ENCODE measurements at places on chromosomes 12 and 14.

GRCh38 chr14:67468378-67468730 lies 20.2 kb downstream of the TMEM229B start:
- peak; percentile 62 for DNase-seq

DNA sequence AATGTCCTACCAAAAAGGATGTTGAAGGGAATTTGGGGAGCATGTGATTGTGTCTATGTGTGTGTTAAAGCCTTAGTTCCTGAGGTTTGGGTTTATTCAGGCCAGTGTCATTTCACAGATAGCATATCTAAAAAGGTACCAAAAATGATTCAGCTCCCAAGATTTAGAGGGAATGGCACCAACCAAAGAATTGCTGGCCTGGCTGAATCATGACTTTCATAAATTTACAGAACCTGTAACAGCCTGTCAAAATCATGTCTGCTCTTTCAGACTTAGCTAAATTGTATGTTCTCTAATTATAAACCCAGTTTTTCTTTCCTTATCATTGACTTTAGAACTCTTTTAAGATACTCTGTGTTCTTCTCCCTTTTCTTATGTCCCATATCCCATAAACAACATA lies 231.5 kb downstream of the NUBPL start:
- no peak for DNase-seq

- DNase-seq, result peak; percentile 64
These were observed 12.3 kb upstream of the LBHD2 start for GRCh38 chr14:103071544-103072251.

GRCh38 chr12:85186236-85186635 lies 93.8 kb upstream of the ALX1 start:
- no peak for DNase-seq

DNA sequence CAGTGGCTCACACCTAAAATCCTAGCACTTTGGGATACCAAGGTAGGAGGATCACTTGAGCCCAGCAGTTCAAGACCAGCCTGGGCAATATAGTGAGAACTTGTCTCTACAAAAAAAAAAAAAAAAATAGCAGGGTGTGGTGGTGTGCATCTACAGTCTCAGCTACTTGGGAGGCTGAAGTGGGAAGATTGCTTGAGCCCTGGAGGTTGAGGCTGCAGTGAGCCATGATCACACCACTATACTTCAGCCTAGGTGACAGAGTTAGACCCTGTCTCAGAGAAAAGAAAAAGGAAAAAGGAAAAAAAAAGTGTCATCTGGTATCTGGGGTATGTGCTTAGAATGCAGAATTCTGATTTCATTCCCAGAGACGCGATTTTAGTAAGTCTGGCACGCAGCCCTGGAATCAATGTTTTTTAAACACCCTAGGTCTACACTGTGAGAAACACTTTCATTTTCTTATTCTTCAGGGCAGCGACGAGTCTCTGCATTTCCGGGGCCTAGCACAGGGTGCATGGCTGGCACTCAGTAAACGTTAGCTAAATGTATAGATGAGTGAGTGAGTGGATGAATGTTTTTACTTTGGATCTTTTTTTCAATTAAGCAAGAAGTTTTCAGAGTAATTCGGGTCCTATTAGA lies 243.8 kb upstream of the PWP1 start:
- DNase-seq, result no peak

GRCh38 chr12:52926596-52927234 lies 21.8 kb upstream of the KRT8 start:
- no peak for DNase-seq

- no peak for DNase-seq
These were observed 2.5 kb downstream of the PLEKHG3 start for GRCh38 chr14:64706593-64707193.

DNA sequence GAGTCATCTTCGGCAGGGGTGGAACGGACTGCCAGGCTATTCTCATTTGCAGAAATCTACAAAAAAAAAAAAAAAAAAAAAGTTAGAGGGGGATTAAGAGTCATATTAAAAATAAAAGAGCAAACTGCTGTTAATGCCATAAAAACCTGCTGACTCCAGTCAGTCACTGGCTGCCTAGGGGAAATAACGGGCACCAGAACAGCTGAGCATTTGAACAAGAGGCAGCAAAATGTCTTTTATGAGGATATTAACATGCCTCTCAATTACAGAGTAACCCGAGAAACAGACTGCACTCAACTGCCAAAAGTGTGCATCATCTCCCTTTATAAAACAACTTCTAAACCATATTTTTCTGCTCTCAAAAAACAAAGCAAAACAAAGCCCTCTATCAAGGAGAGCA lies 28.7 kb upstream of the CERS5 start:
- DNase-seq, result no peak

- DNase-seq, result no peak
These were observed 20.5 kb upstream of the SRRM4 start for GRCh38 chr12:118960865-118961264.

GRCh38 chr12:119417440-119417839 lies 82.9 kb downstream of the CCDC60 start:
- DNase-seq, result no peak

DNA sequence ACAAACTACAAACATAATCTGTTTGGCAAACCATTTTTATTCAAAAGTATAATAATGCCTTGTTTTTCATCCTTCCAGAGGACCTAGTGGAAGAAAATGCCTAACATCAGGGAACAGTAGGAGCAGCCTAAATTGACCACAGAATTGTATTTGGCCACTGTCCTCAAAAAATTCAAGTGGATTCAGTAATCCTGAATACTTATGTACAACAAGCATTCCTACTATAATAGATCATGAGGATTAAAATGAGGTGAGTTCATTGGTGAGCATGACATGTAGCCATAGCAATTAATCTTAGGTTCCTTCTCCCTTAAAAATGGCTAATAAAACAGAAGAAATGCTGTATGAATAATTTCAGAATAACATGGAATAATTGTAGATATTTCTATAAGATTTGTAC lies 209.3 kb downstream of the DAD1 start:
- DNase-seq, result no peak

- DNase-seq, result no peak
These were observed 64.5 kb upstream of the GTF2A1 start for GRCh38 chr14:81285245-81285644.

GRCh38 chr12:85138833-85139232 lies 102.7 kb downstream of the LRRIQ1 start:
- no peak for DNase-seq

- no peak for DNase-seq
These were observed 21.2 kb downstream of the PEX5 start for GRCh38 chr12:7210642-7211151.

GRCh38 chr14:60331201-60332045 lies 82.4 kb downstream of the PPM1A start:
- peak; percentile 81 for DNase-seq

DNA sequence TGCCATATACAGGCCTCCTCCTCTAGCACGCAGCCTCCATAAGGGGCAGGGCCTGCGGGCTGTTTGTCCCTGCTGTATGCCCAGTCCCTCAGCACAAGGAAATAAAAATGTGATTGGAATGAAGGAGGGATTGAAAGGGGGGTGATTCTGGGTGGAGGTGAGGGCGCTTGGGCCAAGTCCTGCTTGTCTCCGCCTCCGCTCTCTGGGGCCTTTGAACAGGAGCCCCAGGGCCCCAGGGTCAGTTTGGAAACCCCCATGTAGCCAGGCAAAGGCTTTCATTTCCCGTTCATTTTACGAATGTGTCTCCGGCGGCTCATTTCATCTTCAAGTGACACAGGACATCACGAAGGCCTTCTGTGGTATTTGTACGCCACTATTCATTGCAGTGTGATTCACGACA lies 4.5 kb upstream of the CACNA2D4 start:
- DNase-seq, result peak; percentile 16

DNA sequence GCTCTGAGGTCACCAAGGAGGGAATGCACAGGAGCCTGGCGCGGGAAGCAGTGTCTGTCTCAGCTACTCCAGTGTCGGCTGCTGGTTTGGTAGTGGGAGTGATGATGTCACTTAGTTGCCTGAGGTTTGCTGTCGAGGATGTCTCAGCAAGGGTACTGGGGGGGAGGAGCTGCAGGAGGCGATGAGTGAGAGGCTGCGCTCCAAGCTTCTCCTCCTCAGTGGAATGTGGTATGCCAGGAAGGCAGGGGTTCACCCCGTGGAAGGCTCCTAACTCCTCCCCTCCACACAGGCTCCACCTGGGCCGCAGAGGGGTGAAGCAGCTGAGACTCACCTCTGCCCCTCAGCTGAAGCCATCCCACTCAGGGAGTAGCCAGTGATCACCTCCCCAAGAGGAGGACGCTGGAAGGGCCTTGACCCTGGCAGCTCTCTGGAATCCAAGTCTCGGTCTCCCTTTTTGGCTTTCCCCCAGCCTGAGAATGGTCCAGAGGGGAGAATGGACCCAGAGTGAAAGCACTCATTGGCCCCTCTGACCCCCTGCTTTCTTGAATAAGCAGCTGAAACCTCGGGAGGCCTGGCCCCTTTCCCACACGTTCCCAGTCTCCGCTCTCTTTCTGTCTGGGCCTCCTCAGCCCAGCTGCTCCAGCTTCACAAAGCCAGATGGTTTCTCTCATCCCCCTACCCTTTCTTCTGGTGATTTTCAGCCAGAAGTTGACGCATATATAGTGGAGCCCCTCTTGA lies 178.9 kb upstream of the FKBP4 start:
- no peak for DNase-seq

- DNase-seq, result no peak
These were observed 47.2 kb downstream of the NPAS3 start for GRCh38 chr14:32985866-32986265.

DNA sequence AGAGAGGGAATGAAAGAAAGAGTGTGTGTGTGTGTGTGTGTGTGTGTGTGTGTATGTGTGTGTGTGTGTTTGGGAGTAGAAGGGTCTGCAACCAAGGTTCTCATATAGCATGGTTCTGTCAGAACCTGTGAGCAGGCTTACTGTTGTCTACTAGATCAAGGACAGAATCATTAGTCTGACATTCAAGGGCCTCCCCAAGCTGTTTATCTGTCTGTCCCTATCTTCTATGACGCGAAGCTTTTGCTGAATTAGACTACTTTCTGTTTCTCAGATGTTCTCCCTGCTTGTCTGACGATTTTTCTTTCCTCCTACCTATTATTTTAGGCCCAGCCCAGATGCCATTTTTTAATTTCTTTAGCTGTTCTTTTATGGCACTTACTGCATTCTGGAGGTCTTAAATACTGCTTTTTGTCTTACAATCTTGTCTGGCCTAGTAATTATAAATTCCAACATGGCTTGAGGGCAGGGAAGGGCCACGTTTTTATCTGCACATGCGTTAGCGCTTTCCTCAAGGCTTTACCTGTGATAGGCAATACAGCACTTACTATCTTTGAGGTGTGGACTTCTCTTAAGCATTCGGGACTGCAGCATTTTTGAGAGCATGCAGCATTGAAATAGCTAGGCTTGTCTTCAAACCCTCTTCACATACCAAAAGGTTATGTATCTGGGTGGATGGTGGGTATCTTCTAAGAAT lies 150.2 kb downstream of the TTLL5 start:
- no peak for DNase-seq

DNA sequence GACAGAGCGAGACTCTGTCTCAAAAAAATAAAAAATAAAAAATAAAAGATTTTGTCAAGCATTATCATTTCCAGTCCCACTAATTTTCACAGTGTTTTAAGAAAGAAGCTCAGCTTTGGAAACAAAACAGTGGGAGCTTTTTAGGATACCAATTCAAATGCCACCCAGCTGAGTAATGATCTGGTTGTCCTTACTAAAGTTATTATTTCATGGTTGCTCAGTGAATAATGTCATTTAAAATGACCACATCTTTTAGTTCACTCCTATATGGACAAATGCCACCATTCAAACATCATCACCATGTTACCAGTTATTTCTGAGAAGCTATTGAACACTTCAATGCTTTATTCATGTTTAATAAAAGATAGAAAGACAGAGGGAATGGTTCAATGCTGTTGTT lies 365.0 kb downstream of the CCER1 start:
- no peak for DNase-seq

GRCh38 chr14:106228541-106229158 lies 702.3 kb downstream of the TMEM121 start:
- DNase-seq, result no peak

GRCh38 chr12:51341251-51342007 lies 5.0 kb downstream of the CELA1 start:
- peak; percentile 86 for DNase-seq

DNA sequence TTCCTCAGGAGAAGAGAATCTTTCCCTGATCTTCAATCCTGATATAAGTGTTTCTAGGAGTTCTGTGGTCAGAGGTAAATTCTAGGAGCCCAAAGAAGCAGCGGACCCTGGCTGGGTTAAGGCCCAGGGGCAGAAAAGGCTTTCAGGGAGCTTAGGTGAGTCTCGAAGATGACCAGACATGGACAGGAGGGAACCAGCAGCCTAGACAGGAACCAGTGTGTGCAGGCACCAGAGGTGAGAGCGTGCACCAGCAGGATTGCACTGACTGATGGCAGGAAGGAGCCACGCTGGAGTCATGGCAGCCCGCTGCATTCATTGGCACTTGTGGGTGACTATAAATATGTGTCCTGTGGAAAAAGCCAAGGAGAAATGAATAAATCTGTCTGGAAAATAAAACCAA lies 489.9 kb downstream of the BCL11B start:
- DNase-seq, result no peak

DNA sequence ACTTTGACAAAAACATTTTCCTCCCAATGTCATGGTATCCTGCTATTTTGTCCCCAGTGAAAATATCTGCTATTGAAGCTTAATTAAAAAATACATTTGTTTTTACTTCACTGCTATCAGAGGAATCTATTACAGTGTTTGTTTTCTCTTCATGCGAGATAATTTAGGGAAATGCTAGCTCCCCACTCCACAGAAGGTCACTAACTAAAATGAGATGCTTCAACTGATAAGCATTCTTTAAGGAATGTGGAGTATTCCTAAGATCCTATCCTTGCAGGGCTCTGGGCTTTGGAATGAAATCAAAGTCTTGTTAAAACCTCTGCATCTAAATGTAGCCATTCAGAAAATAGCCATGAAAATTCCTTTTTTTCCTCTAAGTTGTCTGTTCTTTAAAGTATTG lies 39.5 kb downstream of the PAX9 start:
- DNase-seq, result no peak

DNA sequence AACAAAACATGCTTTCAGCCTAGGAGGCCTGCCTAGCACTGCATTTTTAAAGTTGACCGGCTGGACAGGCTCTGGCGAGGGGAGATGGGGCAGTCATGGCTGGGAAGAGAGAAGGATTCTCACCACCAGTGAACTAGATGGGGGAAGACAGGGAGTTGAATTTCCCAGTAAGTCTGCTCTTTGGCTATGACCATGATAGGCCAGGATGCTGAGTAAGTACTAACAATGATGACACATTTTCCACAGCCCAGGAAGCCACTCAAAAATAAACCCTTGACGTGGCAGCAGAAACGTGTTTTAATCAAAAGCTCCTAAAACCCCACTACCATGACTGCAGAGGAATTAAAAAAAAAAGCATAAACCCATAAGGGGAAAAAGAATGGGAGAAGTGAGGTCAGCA lies 19.0 kb downstream of the KCTD10 start:
- no peak for DNase-seq

All from colonic mucosa (tissue), 4 donors.